ENCODE measurements at places on chromosomes 16 and 17.
A peak's percentile ranks its signal among the peaks of the same experiment; 100 is the strongest.

DNA sequence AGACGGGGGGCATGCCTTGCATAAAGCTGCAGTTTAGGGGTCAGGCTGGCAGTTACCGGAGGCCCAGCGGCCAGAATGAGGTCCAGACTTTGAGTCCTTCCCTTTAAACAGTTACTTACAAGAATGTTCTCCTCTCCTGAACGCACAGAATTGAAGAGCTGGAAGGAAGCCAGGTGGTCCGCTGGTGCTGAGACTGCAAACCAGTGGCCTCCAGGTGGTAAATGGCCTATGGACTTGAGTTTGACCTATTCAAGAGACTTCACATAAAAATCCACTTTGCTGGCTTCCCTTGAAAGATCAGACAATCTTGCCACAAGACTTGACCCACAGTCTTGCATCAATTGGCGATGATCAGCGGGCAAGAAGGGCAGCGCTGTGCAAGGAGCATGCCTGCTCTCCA is 14.7 kb upstream of the SEZ6 start:
- DNase-seq, result no peak

- peak; percentile 20 for DNase-seq
Observed at GRCh38 chr17:49494986-49495841, at the start of gene NGFR. TSS of gene NGFR (plus strand) at chr17:49495293. CDS start at chr17:49495418, 125 bp downstream.

DNA sequence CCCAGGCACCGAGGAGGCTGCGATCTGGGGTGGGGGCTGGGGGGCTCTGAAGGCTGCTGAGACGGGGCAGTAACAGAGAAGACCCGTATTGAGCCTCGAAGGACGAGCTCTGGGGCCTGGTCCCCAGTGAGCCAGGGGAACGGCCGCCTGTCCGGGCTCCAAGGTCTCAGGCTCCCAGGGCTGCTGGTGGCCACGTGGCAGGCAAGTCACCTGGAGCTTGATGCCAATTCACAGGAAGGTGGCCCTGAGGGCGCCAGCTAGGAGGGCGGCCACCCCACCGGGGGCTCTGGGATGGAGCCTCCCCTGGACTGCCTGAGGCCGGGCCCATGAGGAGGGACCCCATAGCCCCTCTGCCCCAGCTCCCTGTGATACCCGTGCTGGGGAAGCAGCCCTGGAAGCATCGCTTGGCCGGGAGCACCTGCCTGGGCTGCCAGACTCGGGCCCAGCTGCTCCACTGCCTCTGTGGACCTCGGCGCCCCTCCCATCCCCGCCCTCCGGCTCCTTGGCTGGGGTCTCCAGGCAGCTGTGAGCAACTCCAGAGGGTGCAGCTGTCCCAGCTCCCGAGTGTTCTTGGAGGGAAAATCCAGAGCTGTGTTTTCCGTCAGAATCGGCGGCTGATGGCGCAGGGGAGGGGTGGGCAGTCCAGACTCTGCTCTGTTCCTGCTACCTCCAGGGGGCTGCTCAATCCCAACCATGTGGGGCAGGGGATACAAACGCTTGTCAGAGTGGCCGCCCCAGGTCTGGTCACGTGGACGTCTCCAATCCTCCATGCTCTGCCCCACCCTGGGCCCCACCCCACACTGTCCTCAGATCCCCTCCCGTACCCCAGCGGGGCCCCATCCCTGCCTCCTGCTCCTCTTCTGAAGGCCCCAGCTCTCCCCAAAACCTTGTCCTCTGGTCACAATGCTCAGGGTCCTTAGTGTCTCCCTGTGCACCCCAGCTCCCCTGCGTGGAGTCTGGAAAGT is 67.2 kb upstream of the GNG13 start:
- no peak for DNase-seq

- no peak for DNase-seq
Observed at GRCh38 chr16:73000907-73001521, 46.9 kb downstream of the ZFHX3 start.

- no peak for DNase-seq
Observed at GRCh38 chr17:50872710-50873424, 6.7 kb upstream of the TOB1 start.

DNA sequence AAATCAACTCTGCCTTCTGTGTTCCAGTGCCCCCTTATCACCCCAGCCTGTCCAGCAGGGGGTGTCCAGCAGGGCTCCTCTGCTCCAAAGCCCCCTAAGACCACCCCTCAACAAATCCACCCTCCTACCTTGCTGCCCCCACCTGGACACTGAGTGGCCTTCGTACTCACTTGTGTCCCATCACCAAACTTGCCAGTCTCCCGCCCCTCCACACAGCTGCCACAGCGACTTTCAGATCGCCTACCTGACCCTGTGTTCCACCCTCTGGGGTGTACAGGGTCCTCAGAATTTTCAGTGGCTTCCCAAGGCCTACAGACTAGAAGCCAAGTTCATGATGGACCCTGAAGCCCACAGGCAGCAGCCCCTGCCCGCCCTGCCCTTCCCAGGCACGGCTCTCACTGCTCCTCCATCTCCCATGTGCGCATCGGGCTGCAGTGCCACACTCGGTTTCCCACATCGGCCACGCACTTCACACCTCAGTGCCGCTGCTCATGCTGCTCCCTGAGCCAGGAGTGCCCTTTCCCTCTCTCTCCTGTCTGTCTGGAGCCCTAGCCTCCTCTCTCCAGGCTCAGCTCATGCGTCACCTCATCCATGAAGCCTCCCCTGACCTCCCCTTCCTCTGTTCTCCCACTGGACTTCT is 11.8 kb downstream of the KCNH6 start:
- DNase-seq, result no peak

DNA sequence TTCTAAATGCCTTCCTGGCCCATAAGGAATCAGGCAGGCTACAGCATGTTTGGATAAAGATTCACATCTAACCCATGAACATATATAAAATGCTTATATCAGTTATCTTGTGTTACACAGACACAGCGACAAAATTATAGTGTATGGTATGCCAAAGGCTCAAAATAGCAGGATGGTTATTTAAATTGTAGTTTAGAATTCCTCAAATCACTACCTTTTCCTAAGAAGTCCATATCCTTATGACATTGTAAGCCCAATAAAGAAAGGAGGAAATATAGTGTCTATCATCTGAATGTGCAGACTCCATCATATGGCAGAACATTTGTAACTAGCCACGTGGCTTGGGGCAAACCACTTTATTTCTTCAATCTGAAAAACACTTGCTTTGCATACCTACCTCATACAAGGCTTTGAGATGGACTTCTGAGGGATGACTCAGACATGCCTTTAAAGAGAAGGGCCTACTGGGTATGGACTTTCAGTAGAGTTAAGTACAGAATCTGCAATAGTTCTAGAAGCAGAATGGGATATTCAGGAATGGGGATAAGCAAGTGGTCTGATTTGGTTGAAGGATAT is 12.1 kb upstream of the DHX8 start:
- no peak for DNase-seq

DNA sequence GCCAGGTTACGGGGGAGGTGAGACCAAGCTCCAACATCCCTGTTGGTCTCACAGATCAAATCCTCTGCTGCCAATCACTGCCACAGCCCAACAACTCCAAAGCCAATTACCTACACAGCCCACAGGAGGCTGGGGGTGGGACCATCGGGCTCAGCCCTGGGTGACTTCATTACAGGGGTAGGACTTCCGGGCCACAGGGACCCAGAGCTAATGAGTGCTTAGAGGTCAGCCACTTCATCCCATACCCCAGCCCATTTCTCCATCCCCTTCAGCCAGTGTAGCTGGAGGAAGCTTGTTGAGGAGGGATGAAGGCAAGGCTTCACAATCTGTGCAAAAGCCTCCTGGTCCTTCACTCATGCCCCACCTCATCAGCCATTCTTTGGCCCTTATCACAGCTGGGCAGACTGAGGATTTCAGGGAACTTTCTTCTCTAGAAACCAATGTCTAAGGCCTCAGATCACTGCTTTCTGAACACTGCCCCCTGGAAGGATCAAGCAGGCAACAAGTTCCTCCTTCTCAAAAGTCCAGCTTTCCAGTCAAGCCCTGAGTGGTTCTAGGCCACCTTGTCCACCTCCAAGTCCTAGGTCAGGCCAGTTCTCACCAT is 5.8 kb downstream of the FOXN1 start:
- no peak for DNase-seq

DNA sequence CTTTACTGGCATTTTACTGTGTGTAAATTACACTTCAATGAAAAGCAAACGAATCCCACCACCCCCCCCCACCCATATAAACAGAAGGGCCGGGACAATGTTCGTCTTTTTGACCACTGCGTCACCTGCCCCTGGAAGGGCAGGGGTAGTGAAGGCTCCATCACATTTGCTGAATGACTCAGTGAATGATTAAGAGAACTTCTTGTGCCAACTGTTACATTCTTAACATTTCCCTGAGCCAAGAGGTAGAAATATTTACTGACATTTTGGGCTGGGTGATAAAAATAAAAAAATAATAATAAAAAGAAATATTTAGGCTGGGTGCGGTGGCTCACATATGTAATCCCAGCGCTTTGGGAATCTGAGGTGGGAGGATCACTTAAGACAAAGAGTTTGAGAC is 24.1 kb downstream of the C16orf96 start:
- DNase-seq, result no peak

DNA sequence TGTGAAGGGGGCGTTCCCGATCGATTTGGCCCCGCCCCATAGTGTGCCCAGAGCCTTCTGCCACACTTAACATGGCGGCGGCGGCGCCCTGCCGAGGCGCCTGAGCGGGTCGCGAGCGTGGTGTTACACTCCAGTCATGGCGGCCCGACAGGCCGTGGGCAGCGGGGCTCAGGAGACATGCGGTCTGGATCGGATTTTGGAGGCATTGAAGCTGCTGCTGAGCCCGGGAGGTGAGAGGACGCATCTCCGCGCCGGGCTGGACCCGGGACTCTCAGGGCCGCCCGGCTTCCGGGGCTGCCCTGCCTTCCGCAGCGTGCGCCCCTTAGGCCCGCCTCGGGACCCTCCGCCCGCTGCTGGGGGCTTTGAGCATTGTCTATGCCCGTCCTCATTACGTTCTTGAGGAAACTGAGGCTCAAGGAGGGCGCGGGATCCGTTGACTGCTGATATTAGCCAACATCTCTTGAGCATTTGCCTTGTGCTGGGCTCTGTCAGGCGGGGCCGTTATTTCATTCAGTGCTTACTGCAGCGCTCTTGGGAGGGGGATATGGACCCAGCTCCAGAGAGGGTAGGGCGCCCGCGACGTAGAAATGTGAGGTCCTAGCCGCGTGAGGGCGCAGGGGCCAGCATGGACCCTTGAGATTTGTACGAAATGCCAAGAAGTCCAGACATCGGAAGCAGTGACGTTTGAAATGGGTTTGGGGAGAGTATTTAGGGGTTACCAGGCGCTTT is at the start of gene TANGO6:
Gene TANGO6, plus strand, starts transcription at position 50 of the 729 bp plus-strand sequence. Its CDS starts 87 bp downstream, at position 137.
- DNase-seq, result peak; percentile 59

- no peak for DNase-seq
Observed at GRCh38 chr16:18855196-18855595, 53.8 kb upstream of the ARL6IP1 start.

GRCh38 chr16:14013571-14014283 is 57.4 kb upstream of the MRTFB start:
- DNase-seq, result peak; percentile 73

- peak; percentile 84 for DNase-seq
Observed at GRCh38 chr17:57135789-57136291, 50.8 kb downstream of the AKAP1 start.

DNA sequence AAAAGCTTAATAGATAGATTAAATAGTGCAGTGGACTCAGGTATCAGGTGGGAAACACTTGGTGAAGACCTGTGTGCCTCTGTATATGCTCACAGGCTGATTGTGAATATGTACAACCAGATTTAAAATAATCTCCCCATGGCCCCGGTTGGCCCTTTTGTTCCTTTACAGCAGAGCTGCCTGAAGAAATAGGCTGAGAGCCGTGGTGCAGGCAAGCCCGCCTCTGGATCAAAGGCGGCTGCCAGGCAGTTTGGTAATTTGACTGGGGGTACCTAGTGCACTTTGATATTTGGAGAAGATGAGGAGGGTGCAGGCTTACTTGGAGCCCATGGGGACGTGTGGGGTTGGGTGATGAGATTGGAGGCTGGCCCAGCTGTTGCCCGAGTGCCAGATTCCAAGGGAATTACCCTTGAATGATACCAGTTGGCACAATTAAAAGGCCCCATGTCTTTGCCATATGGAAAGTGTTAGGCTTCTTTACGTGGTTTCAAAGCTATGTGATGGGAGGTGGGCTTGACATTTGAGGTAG is 5.0 kb downstream of the NKD1 start:
- no peak for DNase-seq

DNA sequence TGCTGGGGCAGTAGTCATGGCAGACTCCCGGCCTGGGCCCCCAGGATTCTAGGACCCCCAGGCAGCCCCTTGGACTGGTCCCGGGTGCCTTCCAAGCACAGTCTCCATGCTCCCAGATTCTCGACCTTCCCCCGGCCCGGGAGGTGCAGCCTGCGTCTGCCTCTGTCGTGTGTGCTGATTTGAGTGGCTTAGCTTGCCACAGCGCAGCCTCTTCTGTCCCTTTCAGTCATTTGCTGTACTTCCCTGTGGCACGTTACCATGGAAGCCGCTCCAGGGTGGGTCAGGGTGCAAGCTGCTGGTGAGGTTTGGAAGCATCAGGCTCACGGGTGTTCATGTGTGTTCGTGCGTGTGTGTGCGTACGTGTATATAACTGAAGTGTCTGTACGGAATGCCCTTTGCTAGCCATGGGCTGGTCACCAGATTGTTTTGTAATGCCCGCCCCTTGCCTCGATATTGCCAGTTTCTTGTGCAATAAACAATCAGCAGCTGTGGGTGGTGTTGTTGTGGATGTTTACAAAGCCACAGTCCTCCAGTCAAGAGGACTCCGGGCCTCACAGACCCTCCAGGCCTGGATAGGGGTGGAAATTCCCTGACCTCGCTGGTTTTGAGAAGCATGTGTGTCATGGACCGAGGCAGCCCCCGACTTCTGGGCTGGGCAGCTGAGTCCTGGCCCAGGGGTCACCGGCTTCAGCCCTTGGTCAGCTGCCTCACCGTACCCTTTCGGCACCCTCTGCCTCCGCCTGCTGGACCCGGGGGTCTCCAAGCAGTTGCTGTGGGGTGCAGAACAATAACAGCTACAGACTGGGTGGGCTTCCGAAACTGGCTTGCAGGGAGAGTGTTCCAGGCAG is 9.7 kb upstream of the CLEC18A start:
- no peak for DNase-seq

- no peak for DNase-seq
Observed at GRCh38 chr17:82342361-82343079, 9.0 kb upstream of the SECTM1 start.

- DNase-seq, result no peak
Observed at GRCh38 chr16:64356267-64356666, 765.6 kb downstream of the CDH11 start.

DNA sequence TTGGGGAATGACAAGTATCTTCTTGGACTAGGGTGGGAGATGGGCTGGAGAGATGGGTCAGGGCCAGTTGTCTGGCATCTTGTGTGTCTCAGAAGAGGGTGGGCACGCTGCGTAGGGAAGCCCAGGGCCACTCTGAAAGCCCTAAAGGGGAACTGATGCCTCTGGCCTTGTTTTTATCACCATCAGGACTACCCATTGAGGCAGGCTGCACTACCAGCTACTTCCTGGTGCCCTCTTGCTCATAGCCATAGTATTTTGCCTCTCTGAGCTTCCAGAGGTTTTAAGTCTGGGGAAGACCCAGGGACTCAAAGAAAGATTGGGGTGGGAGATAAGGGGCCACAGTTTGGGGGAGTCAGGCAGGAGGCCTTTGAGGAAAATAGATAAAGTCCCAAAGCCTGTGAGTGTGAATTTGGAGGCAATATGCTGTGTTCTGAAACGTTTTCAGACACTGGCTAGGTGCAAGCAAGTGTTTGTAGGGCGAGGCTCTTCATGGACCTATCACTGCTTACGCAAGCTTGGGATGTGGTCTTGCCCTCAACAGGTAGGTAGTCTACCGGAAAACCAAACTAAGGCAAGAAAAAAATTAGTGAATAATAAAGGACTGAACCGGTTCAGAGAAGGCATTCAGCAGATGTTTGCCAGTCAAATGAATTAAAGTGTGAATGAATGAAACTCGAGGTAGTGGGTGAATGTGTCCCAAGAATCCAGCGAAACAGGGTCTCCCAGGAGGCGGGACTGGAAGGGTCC is 688 bp upstream of the ITGB3 start:
- no peak for DNase-seq

GRCh38 chr17:79977708-79978547 is 57.7 kb downstream of the TBC1D16 start:
- DNase-seq, result no peak
